Activated naive CD8-positive, alpha-beta T cell treated with anti-CD3 and anti-CD28 coated beads for 36 hours (primary cell): ENCODE measurements at places on chromosomes 16 and 17.

GRCh38 chr16:75376475-75377161 is 56.7 kb downstream of the CFDP1 start:
- no peak for DNase-seq

GRCh38 chr17:57755480-57756070 is 10.5 kb upstream of the CCDC182 start:
- no peak for DNase-seq

DNA sequence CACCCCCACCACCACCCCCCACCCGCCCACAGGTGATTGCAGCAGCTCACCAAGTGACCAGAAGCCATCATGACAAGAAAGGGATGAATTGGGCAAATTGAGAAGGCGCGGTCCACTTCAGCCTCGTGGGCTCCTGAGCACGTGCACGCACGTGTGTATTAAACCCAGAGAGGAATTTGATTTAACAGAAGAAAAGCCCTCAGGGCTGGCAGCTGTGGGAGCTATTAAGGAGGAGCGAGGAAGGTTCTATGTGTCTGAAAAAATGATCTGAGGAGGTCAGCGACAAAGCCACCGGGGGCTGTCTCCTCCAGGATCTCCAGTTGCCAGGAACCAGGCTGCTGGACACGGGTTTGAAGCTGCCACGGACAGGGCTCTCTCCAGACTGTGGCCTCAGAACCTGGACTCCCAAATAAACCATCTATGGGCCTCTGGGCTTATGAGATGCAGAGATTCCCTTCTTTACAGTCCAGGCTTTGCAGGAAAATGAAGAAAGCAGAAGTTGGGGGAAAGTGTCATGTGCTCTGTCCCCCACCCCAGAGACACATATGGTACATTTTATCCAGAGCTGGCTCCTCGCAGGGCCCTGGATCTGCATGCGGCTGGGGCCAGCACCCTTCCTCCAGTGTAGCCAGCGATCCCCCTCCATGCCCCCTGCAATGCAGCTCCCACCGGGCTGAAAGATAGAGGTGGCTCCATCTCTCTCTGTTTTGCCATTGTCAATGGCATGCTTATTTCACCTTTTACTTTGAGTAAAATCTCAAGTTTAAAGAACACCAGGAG is 219.7 kb upstream of the RPL38 start:
- DNase-seq, result no peak

DNA sequence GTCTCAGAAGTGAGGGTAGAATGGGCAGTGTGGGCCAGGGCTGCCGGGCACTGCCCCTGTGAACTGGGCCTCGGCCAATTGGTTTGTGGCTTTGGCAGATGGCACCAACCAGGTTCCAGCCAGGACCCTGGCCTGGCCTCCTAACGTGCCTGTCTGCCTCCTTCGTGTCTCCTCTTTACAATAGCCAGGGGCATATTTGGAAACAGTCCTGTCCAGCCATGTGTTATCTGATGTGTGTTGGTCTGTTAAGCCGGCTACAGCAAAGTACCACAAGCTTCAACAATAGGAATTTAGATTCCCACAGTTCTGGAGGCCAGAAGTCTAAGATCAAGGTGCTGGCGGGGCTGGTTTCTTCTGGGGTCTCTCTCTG is 14.6 kb downstream of the CRISPLD2 start:
- no peak for DNase-seq

- DNase-seq, result no peak
Observed at GRCh38 chr17:4972322-4972721, 4.7 kb upstream of the SPAG7 start.

DNA sequence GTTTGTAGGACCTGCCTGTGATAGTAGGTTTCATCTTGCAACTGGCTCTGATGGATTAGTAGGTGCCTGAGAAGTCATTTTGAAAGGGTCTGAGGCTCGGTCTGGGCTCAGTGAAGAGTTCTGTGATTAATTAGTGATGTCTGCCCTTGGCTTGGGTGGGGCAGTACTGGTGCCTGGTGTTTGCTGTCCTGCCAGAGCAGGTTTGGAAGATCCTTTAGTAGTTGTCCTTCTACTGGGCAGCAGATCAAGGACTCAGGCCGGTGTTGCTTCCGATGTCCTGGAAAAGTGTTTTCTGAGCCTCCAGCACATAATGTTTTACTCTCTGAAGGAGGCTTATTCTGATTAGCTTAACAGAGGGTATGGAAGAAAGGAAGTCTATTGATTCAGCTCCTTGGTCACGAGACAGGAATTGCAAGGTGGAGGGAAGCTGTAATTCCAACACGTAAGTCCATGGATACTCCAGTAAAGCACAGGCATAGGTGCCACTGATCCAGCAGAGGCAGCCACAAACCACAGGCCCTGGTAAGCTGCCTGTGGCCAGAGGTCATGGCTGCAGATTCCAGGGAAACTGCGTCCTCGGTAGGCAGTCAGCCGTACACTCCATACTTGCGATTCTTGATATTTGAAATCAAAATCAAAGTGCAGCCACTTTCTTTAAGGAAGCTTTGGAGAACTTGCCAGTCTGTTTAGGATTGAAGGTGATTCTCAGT is 18.7 kb downstream of the HLF start:
- no peak for DNase-seq
